Esophagus (tissue), 2 donors: ENCODE measurements at places on chromosomes 16 and 17. TPM values are rescaled to one million over a fixed set of nuclear protein-coding genes. Genes with fewer than 3 reads are reported as not detected.

Gene OR3A3
- polyA plus RNA-seq, result not detected

Gene SLC16A6
- 4.0 TPM for polyA plus RNA-seq

Gene NETO2
- polyA plus RNA-seq, result 3.0 TPM

Gene KRTAP16-1
- not detected for polyA plus RNA-seq

Gene PRR15L
- polyA plus RNA-seq, result 8.8 TPM

Gene MYH8
- not detected for polyA plus RNA-seq

Gene ITGAD
- not detected for polyA plus RNA-seq

Gene ADAP2
- polyA plus RNA-seq, result 1.2 TPM

Gene CCDC200
- not detected for polyA plus RNA-seq

Gene GPR179
- polyA plus RNA-seq, result 0.04 TPM

Gene KCTD19
- polyA plus RNA-seq, result not detected

Gene TCF25
- 83.2 TPM for polyA plus RNA-seq

Gene CCL17
- polyA plus RNA-seq, result 7.6 TPM

Gene SYNGR2
- 52.3 TPM for polyA plus RNA-seq

Gene PTGES3L
- 0.65 TPM for polyA plus RNA-seq

Gene MT1E
- 232 TPM for polyA plus RNA-seq

Gene PYDC1
- polyA plus RNA-seq, result not detected

Gene ABCC11
- 0.08 TPM for polyA plus RNA-seq

Gene OR1A1
- not detected for polyA plus RNA-seq

Gene TNP2
- not detected for polyA plus RNA-seq

Gene MYO1C
- polyA plus RNA-seq, result 45.0 TPM

Gene GNGT2
- polyA plus RNA-seq, result 0.86 TPM

Gene SMPD3
- polyA plus RNA-seq, result 0.41 TPM

Gene LIMD2
- polyA plus RNA-seq, result 6.3 TPM

Gene MYH11
- 120 TPM for polyA plus RNA-seq

Gene SLC52A1
- 3.1 TPM for polyA plus RNA-seq

Gene HOXB5
- polyA plus RNA-seq, result 0.10 TPM

Gene SCRN2
- polyA plus RNA-seq, result 34.7 TPM

Gene KRTAP4-6
- polyA plus RNA-seq, result not detected

Gene ZNF205
- polyA plus RNA-seq, result 18.0 TPM

Gene TMIGD1
- not detected for polyA plus RNA-seq

Gene LGALS9
- polyA plus RNA-seq, result 29.5 TPM

Gene USH1G
- 6.0 TPM for polyA plus RNA-seq

Gene RCVRN
- polyA plus RNA-seq, result 0.18 TPM

Gene TRAF4
- polyA plus RNA-seq, result 34.6 TPM

Gene ADAT1
- polyA plus RNA-seq, result 10.0 TPM

Gene VMO1
- 1.3 TPM for polyA plus RNA-seq

Gene SRL
- polyA plus RNA-seq, result 0.22 TPM

Gene PALB2
- polyA plus RNA-seq, result 11.8 TPM

Gene PRSS22
- polyA plus RNA-seq, result 109 TPM

Gene CCDC154
- polyA plus RNA-seq, result 0.44 TPM

Gene ZNF287
- polyA plus RNA-seq, result 2.5 TPM

Gene OMG
- polyA plus RNA-seq, result 0.28 TPM

Gene SSTR5
- 0.05 TPM for polyA plus RNA-seq

Gene USP32
- polyA plus RNA-seq, result 9.5 TPM

Gene NGFR
- polyA plus RNA-seq, result 5.6 TPM

Gene CD300E
- 0.02 TPM for polyA plus RNA-seq

Gene HSD17B1
- 4.0 TPM for polyA plus RNA-seq

Gene KRTAP3-1
- polyA plus RNA-seq, result 0.39 TPM
